ENCODE measurements at places on chromosomes 6 and 20.

GRCh38 chr6:137044366-137045221 is at the start of gene IL20RA:
Gene IL20RA, minus strand, starts transcription at chr6:137044965. Its CDS starts 237 bp downstream, at chr6:137044728.
- peak; percentile 44 for DNase-seq

- no peak for DNase-seq
Observed at GRCh38 chr6:155143578-155144106, 120.2 kb upstream of the CLDN20 start.

- DNase-seq = no peak
Observed at GRCh38 chr20:11144114-11144950, 470.5 kb upstream of the JAG1 start.

GRCh38 chr6:7542065-7542873 is 798 bp downstream of the DSP start:
- DNase-seq = no peak

DNA sequence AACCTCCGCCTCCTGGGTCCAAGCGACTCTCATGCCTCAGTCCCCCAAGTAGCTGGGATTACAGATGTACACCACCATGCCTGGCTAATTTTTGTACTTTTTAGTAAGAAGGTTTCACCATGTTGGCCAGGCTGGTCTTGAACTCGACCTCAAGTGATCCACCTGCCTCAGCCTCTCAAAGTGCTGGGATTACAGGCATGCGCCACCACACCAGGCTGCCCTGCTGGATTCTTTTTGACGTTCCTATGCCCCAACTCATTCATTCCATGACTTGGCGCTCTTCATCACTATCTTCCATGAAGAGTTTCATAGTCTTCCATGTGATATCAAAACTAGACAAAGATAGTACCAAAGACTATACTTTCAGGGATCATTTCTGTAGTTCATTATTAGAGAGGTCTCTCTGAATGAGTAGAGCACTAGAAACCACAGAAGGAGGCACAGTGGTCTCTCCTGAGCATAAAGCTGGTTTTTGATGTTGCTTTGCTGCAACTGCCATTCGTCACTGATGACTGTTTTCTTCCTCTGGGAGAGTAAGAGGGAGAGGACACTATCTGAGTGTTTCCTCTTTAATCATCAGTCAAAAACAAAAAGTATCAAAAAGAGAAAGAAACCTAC is 23.5 kb downstream of the DNAAF9 start:
- DNase-seq = no peak

DNA sequence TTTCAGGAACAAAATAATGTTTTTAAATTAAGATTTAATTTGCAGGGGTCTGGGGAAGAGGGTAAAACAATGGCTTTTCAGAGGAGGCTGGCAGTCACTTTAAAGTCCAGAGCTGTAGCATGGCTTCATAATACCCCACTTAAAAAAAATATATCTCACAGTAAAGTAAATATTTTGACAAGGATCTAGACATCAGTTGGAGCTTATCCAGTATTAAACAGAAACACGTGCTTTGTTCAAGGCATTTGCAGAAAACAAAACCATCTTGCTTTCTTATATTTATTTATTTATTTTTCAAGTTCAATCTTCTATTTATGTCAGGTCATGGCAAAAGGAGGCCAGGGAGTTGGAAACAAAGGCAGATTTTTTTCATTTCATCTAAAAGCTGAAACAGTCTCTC is 53.3 kb upstream of the PRL start:
- DNase-seq = peak; percentile 54

DNA sequence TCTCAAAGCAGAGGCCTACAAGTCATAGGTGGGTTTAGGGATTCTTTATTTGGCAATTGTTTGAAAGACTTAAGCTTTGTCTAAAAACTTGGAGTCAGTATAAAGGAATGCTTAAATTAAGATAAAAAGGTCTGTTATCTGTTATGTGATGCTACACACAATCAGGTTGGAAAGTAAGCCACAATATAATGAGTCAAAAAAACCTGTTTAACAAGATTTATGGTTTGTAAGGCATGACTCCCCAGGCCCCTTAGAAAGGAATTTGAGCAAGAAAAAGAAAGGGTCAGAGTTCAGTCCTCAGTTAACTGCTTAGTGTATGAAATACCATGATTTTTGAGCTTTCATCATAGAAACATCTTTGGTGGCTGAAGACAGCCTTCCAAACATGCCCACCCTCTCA is 66.8 kb upstream of the HMGN3 start:
- no peak for DNase-seq

- DNase-seq = no peak
Observed at GRCh38 chr20:38692436-38693411, 31.6 kb upstream of the SLC32A1 start.

GRCh38 chr6:72081871-72082270 is 195.5 kb downstream of the RIMS1 start:
- no peak for DNase-seq

DNA sequence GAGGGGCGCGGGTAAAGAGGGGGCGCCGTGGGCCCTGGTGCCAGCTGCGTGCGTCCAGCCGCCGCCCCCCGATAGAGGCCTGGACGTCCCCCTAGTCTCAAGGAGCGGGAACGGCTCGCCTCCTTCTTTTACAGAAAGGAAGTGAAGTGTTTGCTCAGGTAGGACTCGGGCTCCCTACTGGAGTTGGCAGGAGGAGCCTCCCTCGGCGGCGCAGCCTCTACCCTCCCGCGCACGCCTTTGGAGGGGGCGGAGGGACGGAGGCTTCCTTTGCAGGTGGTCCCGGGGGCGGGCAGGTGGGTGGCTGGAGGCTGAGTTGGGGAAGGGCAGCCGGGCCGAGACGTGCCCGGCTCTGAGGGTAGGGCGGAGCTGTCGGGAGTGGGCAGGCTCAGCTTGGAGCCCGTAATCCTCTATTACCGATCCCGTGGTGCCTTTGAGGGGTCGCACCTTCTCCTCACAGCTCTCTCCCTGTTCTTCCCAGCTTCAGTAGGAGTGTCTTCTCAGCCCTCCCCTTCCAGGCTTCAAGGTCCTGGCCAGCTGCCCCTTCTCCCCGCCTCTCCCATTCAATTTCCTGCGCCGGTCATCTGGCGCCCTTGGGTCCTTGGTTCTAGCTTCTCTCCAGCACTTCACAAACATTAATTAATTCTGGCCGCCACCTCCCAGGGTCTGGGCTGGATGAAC is 728 bp downstream of the ITPR3 start:
- DNase-seq = peak; percentile 56

DNA sequence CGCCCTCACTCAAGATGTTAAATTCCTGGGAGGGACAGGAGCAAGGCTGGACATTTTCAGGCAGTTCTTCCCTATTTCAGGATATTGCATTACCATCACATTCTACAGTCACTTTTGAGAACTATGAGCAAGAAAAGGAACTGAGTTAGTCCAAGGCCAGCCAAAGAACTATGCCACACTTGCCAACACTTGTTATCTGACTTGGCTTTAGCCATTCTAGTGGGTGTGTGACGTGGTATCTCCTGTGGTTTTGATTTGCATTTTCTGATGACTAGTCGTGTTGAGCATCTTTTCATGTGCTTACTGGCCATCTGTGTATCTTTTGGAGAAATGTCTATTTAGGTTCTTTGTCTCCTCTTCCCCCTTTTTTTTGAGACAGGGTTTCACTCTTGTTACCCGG is 12.0 kb downstream of the XRN2 start:
- DNase-seq = no peak

DNA sequence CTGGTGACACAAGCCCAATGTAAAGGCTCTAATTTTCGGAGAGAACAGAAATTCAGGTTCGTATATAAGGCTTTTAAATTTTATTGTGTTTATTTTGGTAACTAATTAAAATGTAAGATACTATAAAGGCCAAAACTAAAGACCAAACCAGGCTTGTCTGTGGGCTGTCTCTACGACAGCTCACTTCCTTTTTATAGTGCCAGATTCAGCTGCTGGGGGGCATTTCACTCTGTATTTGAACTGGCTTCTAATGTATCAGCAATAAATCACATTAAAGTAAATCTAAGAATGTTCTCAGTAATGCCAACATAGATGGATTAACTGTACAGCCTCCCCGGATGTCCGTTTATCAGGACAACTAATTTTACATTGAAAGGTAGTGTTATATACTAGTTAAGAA is 31.1 kb upstream of the STXBP5 start:
- DNase-seq = no peak

DNA sequence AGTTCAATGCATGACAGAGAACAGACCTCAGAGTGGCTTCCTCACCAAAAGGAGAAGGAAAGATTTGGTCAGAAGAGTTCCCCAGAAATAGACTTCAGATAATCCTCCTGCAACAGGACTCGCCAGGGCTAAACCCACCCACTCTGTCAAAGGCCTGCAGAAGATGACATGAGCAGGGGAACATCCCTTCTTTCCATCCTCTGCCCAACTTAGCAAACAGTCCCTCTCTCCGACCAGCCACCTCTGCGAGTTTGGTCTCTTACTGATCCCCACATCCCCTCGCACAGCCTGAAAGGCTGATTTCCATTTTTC is 7.5 kb downstream of the NFATC2 start:
- DNase-seq = no peak

- DNase-seq = no peak
Observed at GRCh38 chr6:4039348-4039747, 39.6 kb downstream of the FAM217A start.

- DNase-seq = no peak
Observed at GRCh38 chr6:44446626-44447300, 59.3 kb downstream of the CDC5L start.

DNA sequence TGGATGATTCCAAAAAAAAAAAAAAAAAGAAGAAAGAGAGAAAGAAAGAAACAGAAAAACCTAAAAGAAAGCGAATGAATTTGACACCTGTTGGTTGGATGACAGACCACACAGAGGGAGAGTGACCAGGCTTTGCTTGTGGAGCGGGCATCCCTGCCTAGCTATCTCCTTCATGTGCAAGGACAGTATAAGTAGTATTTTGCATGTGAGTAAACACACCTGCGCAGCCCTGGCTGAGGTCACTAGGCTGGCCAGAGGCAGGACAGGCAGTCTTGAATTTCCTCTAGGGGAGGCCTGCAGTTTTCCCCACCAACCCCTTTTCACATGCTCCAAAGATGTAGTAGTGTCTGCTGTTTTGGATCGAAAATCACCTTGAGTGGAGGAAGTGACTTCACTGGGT is 126.4 kb downstream of the CCDC170 start:
- DNase-seq = no peak
